ENCODE measurements at places on chromosomes 7 and 10.

DNA sequence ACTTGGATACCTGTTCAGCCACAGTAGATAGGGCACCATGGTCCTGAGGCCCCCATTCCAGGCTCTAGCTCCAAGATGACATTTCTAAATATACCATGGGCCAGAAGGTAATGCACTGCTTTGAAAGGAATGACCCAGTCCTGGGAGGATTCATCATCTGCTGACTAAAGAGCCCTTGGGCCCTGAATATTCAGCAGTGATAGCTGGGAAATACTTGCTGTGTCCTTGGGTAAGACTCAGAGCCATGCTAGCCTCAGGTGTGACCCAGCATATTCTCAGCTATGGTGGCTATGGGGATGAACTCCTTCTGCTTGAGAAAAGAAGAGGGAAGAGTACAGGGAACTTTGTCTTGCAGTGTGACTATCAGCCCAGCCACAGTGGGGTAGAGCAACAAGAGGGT lies 21.3 kb upstream of the AGR2 start:
- no peak for DNase-seq

DNA sequence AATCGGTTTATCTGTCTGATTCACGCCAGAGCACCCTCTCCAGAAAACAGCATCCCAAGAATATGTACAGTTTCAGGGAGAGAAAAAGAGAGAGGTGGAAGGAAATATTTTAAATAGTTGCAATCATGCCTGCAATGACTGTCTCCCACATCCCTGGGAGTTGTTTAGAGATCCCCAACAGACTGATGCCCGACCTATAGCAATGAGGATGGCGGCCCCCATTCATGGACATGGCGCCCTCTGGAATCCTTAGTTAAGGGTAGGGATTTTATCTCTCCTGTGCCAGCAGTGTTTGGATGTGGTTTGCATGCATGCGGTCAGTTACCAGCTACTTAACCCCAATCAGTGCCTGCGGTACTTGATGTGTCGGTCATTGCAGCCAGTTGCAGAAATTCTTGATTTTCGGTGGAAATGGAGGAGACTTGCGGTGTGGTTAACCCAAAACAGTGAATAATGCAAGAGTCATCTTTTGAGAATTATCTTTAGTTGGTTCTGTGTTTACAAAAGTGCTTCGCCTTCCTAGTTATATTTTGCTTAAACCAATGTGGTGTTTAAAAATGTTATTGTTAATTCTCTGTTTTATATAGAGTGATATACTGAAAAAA lies 186.0 kb upstream of the TCF7L2 start:
- DNase-seq: no peak

DNA sequence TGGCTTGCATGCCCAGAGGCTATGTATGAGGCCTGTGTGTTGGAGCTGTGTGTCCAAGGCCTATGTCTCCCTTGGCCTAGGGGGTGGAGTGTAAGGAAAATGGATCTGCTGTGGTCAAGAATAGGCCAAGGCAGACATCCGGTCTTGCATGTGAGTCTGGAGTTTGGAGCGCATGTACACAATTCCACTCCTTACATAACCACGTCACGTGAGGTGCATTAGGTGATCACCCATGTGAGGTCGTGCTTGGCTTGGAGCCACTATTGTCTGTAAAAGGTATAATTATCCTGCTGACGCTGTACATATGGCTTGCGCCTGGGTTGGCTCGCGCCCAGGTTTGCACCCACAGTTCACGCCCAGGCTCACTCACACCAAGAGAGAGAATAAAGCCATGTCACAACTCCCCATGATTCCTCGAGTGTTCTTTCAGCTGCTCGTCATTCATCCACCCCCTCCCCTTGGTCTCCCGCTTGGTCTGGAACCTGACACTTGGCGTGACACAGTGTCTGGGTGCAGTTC lies 105.5 kb downstream of the BICC1 start:
- DNase-seq: no peak

DNA sequence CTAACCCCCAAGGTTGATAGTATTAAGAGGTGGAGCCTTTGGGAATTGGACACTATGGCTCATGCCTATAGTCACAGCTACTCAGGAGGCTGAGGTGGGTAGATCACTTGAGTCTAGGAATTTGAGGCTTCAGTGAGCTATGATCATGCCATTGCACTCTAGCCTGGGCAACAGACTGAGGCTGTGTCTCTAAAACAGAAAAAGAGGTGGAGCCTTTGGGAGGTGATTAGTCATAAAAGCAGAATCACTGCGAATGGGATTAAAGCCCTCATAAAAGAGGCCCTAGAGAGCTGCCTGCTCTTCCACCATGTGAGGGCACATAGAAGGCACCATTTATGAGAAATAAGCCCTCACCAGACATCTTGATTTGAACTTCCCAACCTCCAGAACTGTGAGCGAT lies 81.9 kb downstream of the SKAP2 start:
- DNase-seq: peak; percentile 73

DNA sequence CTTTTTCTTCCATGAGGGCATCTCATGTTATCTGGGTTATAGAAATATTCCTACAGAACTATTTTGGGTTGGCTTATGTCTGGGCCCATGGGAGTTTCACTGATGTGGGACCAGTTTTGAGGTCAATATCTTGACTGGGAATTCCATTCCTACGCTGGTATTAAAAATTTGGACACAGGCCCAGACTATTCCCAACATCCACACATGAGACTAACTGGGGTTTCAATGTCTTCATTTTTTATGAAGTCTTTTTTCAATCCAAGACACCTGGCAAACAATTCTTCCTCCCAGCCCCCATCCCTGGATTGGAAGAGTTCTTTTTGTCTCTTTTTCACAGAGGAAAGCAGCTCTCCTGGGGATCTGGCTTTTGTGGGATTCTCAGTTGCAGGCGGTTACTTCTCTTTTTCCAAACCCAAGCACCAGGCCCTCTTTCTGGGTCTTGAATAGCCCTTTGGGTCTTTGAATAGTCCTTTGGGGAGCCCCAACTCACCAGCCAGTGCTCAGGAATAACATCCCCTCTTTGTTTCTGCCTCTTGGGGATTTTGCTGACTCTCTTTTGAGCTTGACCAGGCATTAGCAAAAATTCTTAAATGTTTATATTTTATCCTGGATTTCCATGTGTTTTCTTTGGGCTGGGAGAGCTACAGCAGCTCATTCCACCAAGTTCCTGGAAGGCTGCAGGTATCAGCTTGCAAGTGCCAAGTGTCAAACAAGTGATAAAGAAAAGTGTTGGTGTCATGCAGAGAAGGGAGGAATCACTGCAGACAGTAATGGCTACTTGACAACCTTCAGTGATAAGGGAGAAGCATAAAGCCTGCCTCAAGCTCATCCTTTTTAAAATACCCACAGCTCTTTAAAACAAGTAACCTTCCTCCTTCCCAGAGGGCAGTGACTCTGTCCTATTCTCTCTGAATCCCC lies 234.3 kb downstream of the ADAM12 start:
- no peak for DNase-seq

- DNase-seq: peak; percentile 71
Observed at GRCh38 chr10:79981450-79982361, 32.8 kb upstream of the SFTPD start.

- no peak for DNase-seq
Observed at GRCh38 chr7:36420307-36420706, 30.6 kb downstream of the ANLN start.

- DNase-seq: no peak
Observed at GRCh38 chr10:132112611-132113010, 46.9 kb downstream of the JAKMIP3 start.

DNA sequence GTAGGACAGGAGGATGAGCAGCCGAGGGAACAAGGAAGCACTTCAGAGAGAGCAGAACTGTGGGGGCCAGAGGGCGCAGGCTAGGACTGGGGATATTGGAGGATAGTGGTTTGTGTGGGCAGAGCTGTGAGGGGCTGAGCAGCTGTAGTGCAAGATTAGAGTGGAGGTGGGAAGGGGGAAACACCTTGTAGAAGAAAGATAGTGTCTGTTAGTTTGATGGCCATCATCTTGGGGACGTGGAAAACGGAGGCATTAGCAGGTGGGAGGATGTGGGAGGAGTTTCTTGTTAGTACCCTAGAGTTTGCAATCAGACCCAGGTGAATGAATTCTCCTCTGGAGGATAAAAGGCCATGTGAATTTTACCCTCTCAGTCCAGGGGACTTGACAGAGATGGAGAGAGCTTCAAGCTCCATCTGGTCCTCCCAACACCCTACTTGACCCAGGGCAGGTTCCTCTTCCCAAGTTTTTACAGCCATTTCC lies 34.0 kb downstream of the PRSS2 start:
- DNase-seq: no peak

DNA sequence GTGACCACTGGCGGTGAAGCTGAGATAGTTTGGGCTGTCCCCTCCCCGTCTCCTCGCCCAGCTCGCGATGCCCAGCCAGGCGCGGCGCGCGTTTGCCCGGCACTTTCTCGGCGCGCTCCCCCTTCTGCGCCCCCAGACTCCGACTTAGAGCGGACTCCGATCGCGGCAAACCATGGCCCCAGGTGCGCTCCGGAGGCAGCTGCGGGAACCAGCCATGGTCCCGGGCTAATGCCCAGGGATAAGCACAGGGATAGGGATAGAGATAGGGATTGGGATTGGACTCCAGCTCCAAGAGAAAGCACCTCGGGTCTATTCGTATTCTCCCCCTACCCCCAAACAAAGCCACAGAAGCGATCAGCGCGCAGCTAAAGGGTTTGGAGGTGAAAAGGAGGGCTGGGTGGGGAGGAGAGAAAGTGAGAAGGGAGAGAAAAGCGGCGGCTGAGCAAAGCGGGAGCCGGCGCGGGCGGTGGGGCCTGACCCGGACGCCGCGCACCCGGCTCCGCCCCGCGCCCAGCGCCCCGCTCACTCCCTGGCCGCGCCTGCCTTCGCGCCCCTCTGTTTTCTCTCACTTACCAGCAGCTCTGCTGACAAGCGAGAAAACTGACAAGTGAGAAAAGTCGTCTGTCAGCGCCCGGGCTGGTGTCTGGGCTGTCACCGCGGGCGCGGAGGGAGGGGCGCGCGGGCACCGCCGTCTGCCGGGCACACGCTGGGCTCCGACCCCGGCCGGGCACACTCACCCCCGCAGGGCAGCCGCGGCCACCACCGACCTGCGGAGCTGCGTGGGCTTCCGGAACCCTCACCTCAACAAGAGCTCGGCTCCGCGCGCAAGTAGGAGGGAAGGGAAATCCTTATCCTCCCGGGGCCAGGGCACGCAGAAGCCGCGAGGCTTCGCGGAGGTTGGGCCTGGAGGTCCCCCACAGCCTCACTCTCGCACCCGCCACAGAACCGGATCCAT lies at the start of gene PDE1C:
Gene PDE1C (minus strand): TSS at position 2 of the 955 bp plus-strand sequence.
- DNase-seq: peak; percentile 33

DNA sequence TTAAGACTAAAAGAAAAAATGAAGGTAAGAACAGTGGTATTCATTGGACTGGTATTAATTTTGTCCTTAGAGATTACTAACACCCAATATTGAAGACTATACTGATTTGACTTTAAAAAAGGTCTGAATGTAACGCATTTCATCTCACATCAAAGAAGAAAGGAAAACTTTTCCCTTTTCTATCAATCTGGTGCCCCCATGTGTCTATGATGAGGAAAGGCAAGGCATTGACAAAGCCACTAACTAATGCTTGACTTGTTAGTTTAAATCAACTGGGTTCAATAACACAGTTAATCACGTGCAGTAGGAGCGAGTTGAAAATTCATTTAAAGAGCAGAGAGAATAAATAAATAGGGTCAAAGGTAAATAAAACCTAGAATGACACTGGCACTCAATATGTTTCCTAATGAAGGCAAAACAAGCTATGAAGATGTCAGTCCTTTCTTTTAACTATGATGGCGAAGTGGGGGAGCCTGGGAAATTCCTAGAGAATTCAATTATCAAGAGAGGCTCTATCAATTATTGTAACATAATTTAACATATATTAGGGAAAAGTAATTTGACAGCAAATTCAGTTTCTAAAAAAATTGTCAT lies 180.9 kb downstream of the ANK3 start:
- DNase-seq: peak; percentile 63

- DNase-seq: no peak
Observed at GRCh38 chr10:99297033-99297432, 32.1 kb upstream of the CNNM1 start.

- no peak for DNase-seq
Observed at GRCh38 chr7:29843093-29843492, 36.8 kb downstream of the WIPF3 start.

DNA sequence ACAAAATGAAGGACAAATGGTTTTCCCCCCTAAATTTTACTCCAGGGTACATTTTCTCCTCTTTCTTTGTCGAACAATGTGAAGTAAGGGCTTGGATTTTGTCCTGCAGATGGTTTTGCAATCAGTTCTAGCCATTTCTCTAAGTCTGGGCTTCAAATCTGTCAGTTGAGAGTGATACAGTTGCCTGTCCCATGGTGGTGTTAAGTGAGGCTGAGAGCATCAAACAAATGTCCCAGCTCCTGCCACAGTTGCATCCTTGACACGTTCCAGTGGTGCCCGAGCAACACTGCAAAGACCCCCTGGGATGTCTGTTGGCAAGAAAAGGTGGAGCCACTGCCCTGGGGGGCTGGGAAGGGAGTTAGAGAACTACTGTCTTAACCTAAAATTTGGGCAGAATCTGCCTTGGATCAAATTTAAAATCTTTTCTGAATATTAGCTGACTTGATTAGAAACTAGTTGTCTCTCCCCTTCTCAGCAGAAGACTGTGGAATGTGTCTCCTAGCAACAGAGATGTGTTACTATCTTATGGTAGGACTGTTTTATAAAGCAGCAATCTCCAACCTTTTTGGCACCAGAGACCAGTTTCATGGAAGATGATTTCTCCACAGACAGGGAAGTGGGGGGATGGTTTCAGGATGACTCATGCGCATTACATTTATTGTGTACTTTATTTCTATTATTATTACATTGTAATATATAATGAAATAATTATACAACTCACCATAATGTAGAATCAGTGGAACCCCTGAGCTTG lies 102.0 kb upstream of the STEAP1B start:
- peak; percentile 62 for DNase-seq

GRCh38 chr10:14635043-14635710 lies 139.5 kb downstream of the FAM107B start:
- no peak for DNase-seq

DNA sequence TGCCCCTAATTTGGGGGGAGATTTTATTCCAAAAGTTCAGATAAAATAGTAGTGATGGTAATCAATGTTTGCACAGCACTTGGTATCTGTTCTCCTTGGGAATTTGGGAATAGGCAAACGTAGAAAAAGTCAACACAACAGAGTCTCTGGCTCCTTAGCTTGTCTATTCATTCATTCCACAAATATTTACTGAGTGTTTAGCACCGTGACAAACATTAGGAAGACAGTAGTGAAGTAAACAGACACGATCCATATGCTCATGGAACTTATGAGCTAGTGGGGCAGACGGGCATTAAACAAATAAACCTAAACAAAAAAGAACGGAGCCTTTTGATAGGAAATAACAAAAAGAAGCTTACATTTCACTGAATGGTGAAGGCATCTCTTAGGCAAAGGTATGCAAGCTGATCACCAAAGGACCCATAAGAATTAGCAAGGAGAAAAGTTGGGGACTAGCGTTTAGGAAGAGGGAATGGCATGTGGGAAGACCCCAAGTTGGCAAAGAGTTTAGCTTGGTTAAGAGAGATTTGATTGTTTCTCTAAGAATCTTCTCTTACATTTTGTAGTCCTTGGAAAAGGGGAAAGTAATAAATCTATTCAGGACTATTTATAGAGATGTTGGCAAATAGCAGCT lies 243.9 kb upstream of the NPY start:
- DNase-seq: no peak

Measured in kidney tubule cell (primary cell).